ENCODE measurements at places on chromosomes 3 and 15. TPM values are rescaled to one million over a fixed set of nuclear protein-coding genes. Genes with fewer than 3 reads are reported as not detected.

Gene PLS1
- 12.2 TPM for total RNA-seq

Gene ZPLD1
- total RNA-seq: 0.05 TPM

Gene THSD4
- 33.5 TPM for total RNA-seq

Gene CHST13
- total RNA-seq: 0.41 TPM

Gene IDH2
- 52.5 TPM for total RNA-seq

Gene EIF4E3
- total RNA-seq: 3.7 TPM

Gene CHCHD4
- 39.5 TPM for total RNA-seq

Gene SLC28A1
- not detected for total RNA-seq

Gene LRRC31
- total RNA-seq: not detected

Gene NMNAT3
- 2.1 TPM for total RNA-seq

Gene TNFAIP8L3
- total RNA-seq: 16.4 TPM

Gene ADAM10
- 145 TPM for total RNA-seq

Gene TRIM42
- not detected for total RNA-seq

Gene SLC6A1
- not detected for total RNA-seq

Gene NEO1
- 40.5 TPM for total RNA-seq

Gene FBXO40
- total RNA-seq: not detected

Gene SLC12A8
- total RNA-seq: 0.89 TPM

Gene POTEB3
- not detected for total RNA-seq

Gene AADACL2
- total RNA-seq: not detected

Gene TMEM158
- total RNA-seq: 19.7 TPM

Gene GATM
- total RNA-seq: 1.8 TPM

Gene XIRP1
- total RNA-seq: 0.06 TPM

Gene TP63
- 0.27 TPM for total RNA-seq

Gene CELF6
- total RNA-seq: 0.07 TPM

Gene NECTIN3
- 14.3 TPM for total RNA-seq

Gene GHRL
- total RNA-seq: not detected

Gene CHRFAM7A
- 6.6 TPM for total RNA-seq

Gene CCDC33
- total RNA-seq: 7.0 TPM

Gene NDN
- 0.28 TPM for total RNA-seq

Gene ZIC4
- not detected for total RNA-seq
